ENCODE measurements at places on chromosomes 6 and 20.
A peak's percentile ranks its signal among the peaks of the same experiment; 100 is the strongest.

- no peak for DNase-seq
Measured at GRCh38 chr20:40868551-40869217, 159.9 kb upstream of the TOP1 start.

DNA sequence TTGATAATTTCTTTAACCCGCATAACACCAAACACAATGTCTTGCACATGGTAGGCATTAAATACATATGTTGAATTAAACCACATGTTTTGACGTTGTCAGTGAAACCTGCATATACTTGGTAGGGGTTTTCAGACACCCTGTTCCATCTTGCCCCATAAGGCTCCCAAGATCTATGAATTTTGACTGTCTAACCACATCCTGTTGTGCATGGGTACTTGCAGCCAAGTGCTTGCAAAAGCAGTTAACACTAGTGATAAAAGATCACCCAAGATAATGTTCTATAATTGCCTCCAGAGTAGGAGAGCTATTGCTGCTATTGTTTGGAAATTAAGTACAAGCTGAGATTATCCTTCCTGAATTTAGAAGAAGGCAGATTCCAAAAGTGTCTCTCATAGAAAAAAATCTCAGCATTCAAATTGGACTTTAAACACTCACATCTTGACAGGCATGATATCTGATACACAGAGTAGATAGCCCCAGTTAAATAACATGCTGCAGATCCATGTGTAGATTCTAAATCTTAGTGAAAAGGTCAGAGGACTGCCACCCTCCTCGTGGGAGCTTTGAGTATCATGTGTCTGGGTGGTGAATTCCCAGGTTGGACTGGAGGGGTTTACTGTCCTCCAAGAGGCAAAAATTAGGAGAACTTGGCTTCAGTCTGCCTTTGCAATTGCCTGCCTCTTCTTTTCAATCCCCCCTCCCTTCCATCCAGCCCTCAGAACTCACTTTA lies 25.8 kb upstream of the CCN6 start:
- no peak for DNase-seq

DNA sequence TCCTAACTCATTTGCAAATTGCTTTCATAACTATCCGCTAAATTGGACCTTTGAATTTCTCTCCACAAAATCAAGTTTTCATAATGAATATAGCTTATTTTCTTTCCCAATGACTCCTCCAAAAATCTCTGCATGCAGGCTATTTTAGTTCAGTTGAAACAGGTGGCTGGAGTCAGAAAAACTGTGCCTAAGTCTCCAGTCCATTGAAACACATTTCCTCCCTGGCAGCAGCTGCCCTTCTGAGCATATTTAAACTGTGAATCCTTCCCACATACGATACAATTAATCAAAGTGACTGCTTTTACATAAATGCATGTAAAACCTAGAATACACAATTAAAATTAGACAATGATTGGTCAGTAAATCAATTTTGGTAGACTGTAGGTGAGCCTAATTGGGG lies 344.6 kb upstream of the MARCKS start:
- DNase-seq, result no peak

DNA sequence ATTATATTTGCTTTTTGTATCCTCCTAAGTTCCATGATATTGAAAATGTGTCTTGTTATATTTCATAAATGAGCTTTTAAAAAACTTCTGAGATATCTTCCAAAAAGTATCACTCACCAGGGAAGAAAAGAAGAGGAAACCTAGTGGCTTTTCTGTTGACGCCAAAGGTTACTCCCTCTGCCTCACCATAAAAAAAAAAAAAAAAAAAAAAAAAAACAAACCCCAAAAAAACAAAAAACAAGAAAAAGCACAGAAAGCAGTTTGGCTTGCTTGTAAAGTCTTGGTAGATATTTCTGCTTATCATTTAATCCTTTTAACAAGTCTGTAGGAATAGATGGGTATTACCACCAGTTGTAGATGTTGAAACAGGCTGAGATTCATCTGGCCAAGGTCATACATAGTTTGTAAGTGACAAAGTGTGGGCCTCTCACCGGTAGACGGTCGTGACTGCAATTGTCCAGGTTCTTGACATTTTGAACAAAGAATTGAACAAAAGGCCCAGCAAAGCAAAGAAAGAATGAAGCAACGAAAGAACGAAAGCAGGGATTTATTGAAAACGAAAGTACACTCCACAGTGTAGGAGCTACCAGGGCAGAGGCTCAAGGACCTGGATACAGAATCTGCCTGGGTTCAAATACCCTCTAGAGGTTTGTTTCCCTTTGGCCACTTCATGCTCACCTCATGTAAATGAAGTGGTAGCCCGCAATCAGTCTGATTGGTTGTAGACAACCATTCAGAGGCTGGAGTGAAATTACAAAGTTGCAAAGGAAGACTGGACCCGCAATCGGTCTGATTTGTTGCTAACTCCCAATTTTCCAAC lies 11.6 kb upstream of the ELOVL5 start:
- no peak for DNase-seq

GRCh38 chr6:28977341-28978132 lies 27.6 kb downstream of the ZNF311 start:
- no peak for DNase-seq

GRCh38 chr20:25622450-25623224 lies 1.2 kb downstream of the NANP start:
- DNase-seq, result no peak

DNA sequence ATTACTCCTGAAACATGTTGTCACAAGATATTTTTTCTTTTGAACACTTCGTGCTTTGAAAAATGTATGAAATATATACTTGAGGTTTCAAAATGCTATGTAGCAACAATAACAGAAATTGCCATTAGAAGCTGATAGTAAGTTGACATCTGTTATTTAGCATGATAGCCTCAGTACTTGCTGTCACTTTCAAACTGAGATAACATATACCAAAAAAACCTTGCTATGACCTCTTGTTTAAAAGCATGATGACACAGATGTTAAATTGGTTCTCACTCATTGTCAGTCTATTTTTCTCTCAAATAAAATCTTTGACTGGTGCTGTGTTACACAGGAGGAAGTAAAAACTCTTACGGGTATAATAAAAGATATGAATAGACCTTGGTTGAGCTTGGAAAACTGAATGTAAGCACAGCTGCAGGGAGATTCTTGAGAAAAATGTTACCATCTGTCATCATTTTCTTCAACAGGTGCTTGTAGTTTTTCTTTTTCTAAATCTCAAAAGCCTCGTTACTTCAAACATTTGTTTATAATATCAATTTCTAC lies 18.6 kb downstream of the MOXD1 start:
- no peak for DNase-seq

- DNase-seq, result no peak
Measured at GRCh38 chr20:2260250-2260649, 35.6 kb upstream of the TGM3 start.

GRCh38 chr6:31356216-31356945 lies 598 bp downstream of the HLA-B start:
- DNase-seq, result no peak

GRCh38 chr6:95819939-95820338 lies 195.8 kb upstream of the FUT9 start:
- no peak for DNase-seq

DNA sequence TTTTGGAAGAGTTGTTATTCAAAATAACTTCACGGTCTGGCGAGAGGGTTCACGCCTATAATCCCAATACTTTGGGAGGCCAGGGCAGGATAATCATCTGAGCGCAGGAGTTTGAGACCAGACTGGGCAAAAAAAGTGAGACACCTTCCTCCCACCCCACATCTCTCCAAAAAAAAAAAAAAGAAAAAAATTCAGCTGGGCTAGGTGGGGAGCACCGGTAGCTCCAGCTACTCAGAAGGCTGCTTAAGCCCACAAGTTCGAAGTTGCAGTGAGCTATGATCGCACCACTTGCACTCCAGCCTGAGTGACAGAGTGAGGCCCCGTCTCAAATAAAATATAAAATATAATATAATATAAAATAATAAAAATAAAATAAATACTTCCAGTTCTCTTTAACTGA lies 10.4 kb downstream of the OR2B2 start:
- DNase-seq, result no peak

DNA sequence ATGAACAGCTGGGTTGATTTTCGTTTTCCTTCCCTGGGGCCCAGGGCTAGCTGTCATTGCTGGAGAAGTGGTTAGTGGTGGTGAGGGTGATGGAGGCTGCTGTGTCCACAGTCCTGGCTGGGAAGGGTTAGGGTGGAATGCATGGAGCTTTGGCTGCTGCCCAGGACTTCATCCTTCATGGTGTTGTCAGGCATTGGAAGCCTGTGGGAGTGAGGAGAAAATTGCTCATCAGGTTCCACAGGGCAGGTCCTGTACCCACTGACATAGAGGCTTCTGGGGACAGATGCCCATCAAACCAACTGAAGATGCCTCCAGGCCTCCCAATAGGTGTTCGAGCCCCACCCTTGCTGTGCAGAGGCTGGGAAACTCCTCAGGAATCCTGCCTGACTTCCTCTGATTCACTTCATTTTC lies 262.4 kb upstream of the SUPT3H start:
- no peak for DNase-seq

DNA sequence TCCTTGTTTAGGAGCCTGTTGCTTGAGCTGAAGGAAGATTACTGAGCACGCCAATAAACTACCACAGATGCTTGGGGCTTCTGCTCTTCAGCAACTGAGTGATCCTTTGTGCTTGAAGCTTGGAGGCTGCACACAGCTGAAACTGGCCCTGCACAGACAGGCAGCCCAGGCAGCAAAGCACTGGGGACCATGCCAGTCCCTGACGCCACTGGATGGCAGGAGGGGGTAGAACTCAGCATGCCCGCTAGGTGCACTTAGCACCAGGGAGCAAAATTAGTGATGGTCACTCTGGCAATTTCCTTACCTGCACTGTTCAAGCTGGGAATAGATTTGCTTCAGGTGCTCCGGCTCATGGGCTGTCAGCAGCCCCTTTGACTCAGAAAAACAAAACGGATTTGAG lies 91.5 kb downstream of the FAM50B start:
- DNase-seq, result no peak

DNA sequence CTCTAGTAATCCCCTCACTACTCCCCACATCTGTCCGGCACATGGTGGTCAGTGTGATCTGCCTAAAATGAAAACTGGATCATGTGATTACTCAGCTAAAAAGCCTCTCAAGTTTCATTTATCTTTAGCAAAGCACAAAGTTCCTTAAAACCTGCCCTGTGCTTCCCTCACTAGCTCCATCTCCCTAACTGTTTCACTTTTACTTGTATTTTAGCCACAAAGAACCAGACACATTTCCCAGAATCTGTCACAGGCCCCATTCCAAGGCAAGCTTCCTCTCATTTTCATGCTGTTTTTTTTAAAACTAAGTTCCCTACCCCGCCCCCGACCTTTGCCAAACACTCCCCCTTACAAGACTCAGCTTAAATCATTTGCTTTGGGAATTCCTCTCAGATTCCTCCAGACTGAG lies 8.9 kb upstream of the IGF2R start:
- DNase-seq, result no peak

DNA sequence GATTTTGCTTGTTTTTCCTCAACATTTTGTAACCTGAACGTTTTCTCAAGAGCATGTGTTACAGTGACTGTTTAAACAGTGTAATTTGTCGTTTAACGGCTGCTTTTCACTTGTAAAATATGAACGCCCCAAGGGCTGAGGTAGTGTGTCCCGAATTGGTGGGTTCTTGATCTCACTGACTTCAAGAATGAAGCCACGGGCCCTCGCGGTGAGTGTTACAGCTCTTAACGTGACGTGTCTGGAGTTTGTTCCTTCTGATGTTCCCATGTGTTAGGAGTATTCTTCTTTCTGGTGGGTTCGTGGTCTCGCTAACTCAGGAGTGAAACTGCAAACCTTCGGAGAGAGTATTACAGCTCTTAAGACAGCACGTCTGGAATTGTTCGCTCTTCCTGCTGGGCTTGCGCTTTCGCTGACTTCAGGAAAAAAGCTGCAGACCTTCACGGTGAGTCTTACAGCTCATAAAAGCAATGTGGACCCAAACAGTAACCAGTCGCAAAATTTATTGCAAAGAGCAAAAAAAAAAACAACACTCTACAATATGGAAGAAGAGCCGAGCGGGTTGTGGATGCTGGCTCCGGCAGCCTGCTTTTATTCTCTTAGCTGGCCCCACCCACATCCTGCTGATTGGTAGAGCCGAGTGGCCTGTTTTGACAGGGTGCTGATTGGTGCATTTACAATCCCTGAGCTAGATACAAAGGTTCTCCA lies 25.1 kb upstream of the TRIM27 start:
- no peak for DNase-seq

DNA sequence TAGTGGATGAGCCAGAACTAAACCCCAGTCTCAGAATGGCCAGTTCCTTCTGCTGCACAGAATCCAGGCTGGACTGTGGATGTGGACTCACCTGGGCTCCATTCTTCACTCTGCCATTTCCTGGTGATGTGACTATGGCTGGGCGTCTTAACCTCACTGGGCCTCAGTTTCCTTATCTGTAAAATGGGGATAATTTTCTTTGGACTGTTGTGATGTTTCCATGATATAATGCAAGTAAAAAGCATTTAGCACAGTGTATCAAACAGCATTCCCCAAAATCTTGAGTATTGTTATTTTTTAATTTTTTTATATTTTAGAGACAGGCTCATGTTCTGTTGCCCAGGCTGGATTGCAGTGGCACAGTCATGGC lies 5.9 kb upstream of the IP6K3 start:
- no peak for DNase-seq

DNA sequence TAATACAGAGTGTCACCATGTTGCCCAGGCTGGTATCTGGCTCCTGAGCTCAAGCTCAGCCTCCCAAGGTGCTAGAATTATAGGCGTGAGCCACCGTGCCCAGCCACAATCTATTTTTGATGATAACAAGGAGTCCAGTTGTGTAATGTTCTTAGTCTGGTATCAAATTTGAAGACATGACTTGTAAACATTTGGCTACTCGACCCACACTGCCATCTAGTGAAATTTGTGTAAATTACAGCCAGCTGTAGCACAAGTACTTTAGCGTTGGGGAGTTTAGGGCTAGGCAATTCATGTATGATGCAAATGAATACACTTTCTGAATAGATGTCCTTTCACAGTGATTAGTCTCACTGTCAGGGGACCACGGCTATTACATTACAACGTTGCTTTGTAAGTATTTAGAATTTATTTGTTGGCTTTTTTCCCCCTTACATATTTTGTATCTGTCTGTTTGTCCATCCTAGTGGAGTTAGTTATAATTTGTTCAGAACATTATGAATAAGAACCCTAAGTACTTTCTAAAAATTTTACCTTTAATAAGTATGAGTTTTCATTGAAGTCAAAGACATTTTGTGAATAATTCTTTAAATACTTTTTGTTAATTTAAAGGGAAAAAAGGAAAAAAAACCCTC lies 139.7 kb downstream of the PRDM13 start:
- peak; percentile 18 for DNase-seq

- DNase-seq, result no peak
Measured at GRCh38 chr6:23403460-23403859, 722.6 kb upstream of the NRSN1 start.

- no peak for DNase-seq
Measured at GRCh38 chr6:39342692-39343395, 20.3 kb upstream of the KCNK16 start.

GRCh38 chr6:87660226-87660911 lies 41.7 kb downstream of the AKIRIN2 start:
- DNase-seq, result peak; percentile 16

- DNase-seq, result no peak
Measured at GRCh38 chr6:9761220-9761619, 653.7 kb downstream of the TFAP2A start.
